ENCODE measurements at places on chromosomes 4 and X.

DNA sequence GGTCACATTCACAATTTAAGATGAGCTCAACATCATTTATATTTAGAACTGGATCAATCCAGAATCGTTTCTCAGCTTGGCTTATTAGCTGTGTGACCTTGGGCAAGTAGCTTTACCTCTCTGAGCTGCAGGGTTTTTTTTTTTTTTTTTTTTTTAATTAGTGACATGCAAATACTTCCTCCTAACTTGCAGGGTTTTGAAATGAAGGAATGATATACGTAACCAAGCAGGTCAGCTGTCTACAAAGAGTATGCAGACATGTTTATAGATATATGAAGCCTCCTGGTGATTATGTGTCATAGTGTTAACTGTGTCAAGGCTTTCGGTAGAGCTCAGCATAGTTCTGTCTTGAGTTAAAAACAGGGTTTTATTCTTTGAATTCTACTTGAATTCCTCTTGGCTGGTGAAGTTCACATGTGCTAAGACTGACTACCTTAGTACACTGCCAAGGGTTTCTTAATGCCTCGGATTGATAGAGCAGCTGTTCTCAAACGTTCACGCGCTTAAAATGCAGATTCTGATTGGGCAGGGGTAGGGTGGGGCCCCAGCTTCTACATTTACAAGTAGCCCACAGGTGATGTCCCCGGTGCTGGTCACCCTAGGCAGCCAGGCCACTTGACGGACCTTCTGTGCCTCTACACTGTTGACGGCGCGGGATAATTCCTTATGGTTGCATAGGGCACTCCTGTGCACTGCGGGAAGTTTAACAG is 654 bp upstream of the STS start:
- DNase-seq: no peak
- H3K27me3 ChIP-seq: no peaks in the 10 kb centered on the region
- H3K36me3 ChIP-seq: peaks cover 21% of the 10 kb centered on the region
- H3K4me3 ChIP-seq: peak overlapping the region; percentile 81

- peaks cover 2% of the 10 kb centered on the region for H3K36me3 ChIP-seq
- peaks cover 36% of the 10 kb centered on the region for H3K4me1 ChIP-seq
- H3K4me3 ChIP-seq: no peak overlapping the region
- no peak overlapping the region for H3K27ac ChIP-seq
Observed at GRCh38 chrX:19867411-19867732, 20.0 kb downstream of the SH3KBP1 start.

DNA sequence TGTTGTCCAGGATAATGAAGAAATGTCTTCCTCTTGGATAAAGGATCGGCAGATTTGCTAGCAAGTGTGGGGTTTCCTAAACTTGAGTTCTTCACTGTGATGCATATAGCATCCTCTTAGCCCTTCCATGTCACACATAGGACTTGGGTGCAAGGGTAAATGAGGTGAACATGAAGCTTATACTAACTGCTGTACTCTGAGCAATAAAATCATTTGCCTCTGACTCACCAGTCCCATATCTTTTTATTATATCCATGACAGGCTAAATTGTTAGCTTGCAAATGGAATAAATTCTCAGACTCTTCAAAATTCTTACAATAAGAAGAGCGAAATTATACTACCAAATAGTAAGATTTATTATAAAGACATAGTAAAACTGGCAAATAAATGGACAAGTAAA is 14.7 kb upstream of the TBC1D1 start:
- no peak for DNase-seq
- no peaks in the 10 kb centered on the region for H3K27me3 ChIP-seq
- no peak overlapping the region for H3K27ac ChIP-seq
- no peaks in the 10 kb centered on the region for H3K36me3 ChIP-seq
- no peak overlapping the region for H3K4me3 ChIP-seq

DNA sequence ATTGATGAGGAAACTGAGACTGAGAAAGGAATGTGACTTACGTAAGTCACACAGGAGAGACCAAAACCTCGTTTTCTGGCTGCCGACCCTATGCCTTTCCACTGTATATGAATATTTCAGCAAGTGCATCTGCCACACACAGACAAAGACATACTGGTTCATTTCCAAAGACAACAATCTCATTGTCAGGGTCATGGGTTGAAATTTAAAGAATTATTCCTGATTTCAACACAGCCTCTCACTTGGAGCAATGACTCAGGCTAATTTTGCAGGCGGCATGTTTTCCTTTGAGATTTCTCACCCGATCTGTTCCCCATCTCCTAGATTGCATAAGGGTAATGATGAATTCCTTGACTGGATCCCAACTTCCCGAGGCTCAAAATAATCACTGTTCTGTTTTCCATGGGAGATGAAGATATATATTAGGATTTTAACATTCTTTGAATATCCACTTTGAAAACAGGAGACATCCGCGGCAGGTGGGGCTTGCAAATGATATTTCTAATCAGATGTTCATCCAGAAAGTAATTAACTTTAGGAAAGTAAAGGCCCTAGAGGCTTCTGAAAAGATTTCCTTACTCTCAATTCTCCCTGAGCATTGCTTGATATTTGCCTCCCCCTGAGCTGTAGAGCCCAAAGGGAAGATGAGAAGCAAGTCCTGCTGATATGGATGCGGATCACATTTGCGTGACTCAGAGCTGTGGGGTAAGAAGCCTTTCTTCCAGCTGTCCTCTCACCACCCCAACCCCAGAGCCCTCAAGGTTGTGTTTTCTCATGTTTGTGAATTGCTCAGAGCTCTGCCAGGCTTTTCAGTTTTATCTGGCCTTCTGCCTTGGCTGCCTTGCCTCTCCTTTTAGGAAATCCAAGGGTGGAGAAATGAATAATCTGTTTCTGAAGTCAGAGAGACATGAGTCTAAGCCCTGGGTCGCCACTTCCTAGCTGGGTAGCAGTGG is 361.1 kb upstream of the BOD1L1 start:
- no peak for DNase-seq
- H3K4me1 ChIP-seq: no peaks in the 10 kb centered on the region
- no peak overlapping the region for H3K4me3 ChIP-seq
- no peak overlapping the region for H3K27ac ChIP-seq
- no peaks in the 10 kb centered on the region for H3K27me3 ChIP-seq
- H3K36me3 ChIP-seq: no peaks in the 10 kb centered on the region

- no peak overlapping the region for H3K4me3 ChIP-seq
- H3K4me1 ChIP-seq: peaks cover 6% of the 10 kb centered on the region
Observed at GRCh38 chr4:78552389-78553042, 946 bp downstream of the ANXA3 start.

GRCh38 chrX:7941390-7942042 is 14.3 kb upstream of the PNPLA4 start:
- no peak overlapping the region for H3K27ac ChIP-seq
- no peak for DNase-seq
- H3K4me1 ChIP-seq: no peaks in the 10 kb centered on the region
- H3K36me3 ChIP-seq: no peaks in the 10 kb centered on the region
- no peak overlapping the region for H3K4me3 ChIP-seq

- H3K36me3 ChIP-seq: no peaks in the 10 kb centered on the region
- H3K4me3 ChIP-seq: no peak overlapping the region
- H3K4me1 ChIP-seq: peaks cover 17% of the 10 kb centered on the region
- no peak for DNase-seq
- no peaks in the 10 kb centered on the region for H3K27me3 ChIP-seq
Observed at GRCh38 chr4:70753630-70754029, 31.9 kb downstream of the RUFY3 start.

DNA sequence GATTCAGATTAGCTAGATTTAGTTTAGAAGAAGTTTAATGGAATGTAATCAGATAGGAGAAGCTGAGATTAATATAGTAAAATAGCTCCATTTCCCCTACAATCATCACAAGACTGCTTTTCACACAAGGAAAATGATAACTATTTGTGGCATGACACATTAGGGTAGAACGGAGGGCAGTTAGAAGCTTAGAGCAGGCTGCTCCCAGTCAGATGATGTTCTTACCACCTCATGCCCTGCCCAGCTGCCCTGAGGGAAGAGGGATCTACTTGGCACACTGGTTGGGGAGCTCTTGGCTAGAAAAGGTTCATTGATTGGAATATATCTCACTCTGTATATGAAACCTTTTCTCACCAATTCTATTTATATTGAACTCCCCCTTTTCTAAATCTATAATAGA is 180.7 kb upstream of the IL15 start:
- no peaks in the 10 kb centered on the region for H3K36me3 ChIP-seq
- H3K4me3 ChIP-seq: no peak overlapping the region
- H3K4me1 ChIP-seq: no peaks in the 10 kb centered on the region
- no peak for DNase-seq
- H3K27ac ChIP-seq: no peak overlapping the region

- no peak for DNase-seq
- H3K4me3 ChIP-seq: no peak overlapping the region
- H3K27ac ChIP-seq: no peak overlapping the region
- no peaks in the 10 kb centered on the region for H3K36me3 ChIP-seq
Observed at GRCh38 chr4:153679486-153679885, 4.6 kb upstream of the TLR2 start.

DNA sequence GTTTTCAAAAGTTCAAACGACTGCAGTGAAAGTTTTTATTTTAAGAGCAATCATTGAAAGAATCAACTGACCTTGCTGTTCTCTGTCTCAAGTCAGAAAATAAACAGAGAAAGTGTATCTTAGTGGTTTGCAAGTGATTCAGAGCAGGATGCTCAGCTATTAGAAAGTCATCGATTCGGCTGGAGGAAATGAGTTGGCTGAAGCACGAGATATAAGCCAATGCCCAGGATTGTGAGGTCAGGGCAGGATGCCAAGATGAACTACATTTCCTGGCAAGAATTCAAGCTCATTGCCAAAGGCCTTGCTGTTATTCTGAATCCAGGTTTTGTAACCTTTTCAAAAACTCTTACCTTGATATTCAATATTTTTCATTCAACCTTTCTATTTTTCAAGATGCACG is 541.4 kb upstream of the BOD1L1 start:
- no peak overlapping the region for H3K4me3 ChIP-seq
- no peak overlapping the region for H3K27ac ChIP-seq
- DNase-seq: no peak
- H3K4me1 ChIP-seq: no peaks in the 10 kb centered on the region
- no peaks in the 10 kb centered on the region for H3K36me3 ChIP-seq

DNA sequence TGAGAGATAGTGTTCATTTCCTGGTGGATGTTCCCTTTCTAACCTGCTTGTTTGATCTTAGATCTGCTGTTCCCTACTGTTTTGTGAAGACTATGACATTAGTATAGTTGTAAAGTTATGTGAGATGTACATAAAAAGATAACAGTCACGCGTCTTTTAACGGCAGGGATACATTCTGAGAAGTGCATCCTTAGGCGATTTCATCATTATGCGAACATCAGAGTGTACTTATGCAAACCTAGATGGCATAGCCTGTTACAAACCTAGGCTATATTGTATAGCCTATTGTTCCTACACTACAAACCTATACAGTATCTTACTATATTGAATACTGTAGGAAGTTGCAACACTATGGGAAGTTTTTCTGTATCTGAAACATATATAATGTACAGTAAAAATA is 50.4 kb downstream of the MCUB start:
- peaks cover 79% of the 10 kb centered on the region for H3K4me1 ChIP-seq
- H3K4me3 ChIP-seq: no peak overlapping the region
- peaks cover 8% of the 10 kb centered on the region for H3K36me3 ChIP-seq

DNA sequence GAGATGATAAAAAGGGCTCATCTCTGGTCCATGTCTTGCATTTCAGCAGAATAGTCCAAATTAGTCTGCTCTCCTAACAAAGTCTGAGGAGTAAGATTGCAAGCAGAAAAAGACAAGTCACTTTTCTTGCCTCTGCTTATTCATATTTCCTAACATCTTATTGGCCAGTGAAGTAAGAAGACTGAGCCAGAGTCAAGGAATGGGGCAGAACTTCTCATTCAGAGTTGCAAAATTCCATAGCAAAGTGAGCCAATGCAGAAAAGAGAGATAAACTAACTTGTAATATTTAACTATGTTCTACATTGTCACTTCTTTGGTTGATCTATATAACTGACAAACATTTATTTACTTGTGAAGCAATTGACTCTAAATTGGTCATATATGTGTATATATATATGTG is 2304.0 kb downstream of the ARAP2 start:
- no peak overlapping the region for H3K27ac ChIP-seq
- no peak overlapping the region for H3K4me3 ChIP-seq
- H3K27me3 ChIP-seq: no peaks in the 10 kb centered on the region
- H3K4me1 ChIP-seq: no peaks in the 10 kb centered on the region
- DNase-seq: no peak
- H3K36me3 ChIP-seq: no peaks in the 10 kb centered on the region

GRCh38 chrX:132333351-132333750 is 114.1 kb upstream of the RAP2C start:
- no peaks in the 10 kb centered on the region for H3K27me3 ChIP-seq
- no peak overlapping the region for H3K4me3 ChIP-seq
- no peak for DNase-seq
- H3K27ac ChIP-seq: peak overlapping the region; percentile 7
- H3K36me3 ChIP-seq: no peaks in the 10 kb centered on the region

DNA sequence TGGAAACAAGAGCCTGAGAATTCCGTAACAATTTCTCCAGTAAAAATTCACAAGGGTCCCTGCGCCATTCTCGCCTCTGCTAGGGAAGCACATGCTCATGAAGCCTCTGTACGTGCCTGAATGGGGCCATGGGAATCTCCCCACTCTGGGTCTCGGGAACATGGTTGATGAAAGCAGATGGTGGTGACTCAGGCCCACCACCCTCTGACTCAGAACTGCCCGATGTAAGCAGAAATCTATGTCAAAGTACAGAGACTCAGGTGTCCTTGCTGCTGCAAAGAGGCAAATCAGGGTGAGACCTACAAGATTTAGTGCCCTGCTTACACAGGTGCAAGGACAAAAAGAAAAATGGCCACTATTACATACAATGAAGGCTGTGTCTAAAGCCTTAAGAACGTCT is 65.0 kb downstream of the SCD5 start:
- no peaks in the 10 kb centered on the region for H3K27me3 ChIP-seq
- DNase-seq: no peak
- peaks cover 2% of the 10 kb centered on the region for H3K36me3 ChIP-seq
- peaks cover 5% of the 10 kb centered on the region for H3K4me1 ChIP-seq
- H3K4me3 ChIP-seq: no peak overlapping the region

- H3K27ac ChIP-seq: no peak overlapping the region
- H3K36me3 ChIP-seq: no peaks in the 10 kb centered on the region
- no peaks in the 10 kb centered on the region for H3K4me1 ChIP-seq
- peaks cover 54% of the 10 kb centered on the region for H3K27me3 ChIP-seq
- H3K4me3 ChIP-seq: no peak overlapping the region
Observed at GRCh38 chr4:184885602-184886001, 59.8 kb upstream of the ACSL1 start.
